IMR-90 (cell line): ENCODE measurements at places on chromosomes 3 and 15. TPM values are rescaled to one million over a fixed set of nuclear protein-coding genes. Genes with fewer than 3 reads are reported as not detected.

DNA sequence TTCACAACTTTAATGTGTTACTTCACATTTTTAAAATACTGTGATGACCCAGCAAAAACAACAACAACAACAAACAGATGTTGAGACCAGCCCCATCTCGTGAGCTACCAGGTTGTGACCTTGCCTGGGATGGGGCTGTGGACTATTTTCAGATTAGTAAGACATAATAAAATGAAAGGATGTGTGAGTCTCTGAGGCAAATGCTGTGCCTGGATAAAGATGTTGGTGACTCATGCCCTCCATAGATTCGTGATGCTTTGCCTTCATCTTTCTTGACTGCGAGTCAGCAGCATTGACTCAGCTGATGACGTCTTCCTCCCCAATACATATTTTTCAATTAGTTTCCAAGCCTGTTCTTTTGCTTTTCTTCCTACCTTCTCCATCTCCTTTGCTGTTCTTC is 453.0 kb upstream of the CFAP20DC start:
- no peak overlapping the region for H3K27ac ChIP-seq
- H3K36me3 ChIP-seq: no peaks in the 10 kb centered on the region
- no peaks in the 10 kb centered on the region for H3K4me1 ChIP-seq
- no peak overlapping the region for H3K4me3 ChIP-seq

CLRN1 gene
- total RNA-seq: not detected in 2 replicates

DNA sequence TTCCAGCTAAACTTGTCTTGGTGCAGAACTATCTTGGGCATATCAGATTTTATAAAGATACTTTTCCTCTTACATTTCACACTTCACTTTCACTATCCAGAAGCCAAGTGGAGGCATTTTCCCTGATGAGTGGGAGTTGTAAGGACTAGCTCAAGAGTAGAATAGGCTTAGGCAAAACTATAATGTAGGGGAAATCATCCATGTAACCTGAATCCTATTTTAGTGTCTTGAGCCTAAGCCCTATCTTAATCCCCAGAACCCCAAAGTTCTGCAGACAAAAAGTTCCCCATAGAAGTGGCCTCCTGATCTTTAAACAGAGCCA is 42.2 kb upstream of the CD47 start:
- peak overlapping the region; percentile 75; the same call in 1 of the 2 replicates for H3K27ac ChIP-seq
- H3K4me1 ChIP-seq: peaks cover 26% of the 10 kb centered on the region
- no peaks in the 10 kb centered on the region for H3K27me3 ChIP-seq

DNA sequence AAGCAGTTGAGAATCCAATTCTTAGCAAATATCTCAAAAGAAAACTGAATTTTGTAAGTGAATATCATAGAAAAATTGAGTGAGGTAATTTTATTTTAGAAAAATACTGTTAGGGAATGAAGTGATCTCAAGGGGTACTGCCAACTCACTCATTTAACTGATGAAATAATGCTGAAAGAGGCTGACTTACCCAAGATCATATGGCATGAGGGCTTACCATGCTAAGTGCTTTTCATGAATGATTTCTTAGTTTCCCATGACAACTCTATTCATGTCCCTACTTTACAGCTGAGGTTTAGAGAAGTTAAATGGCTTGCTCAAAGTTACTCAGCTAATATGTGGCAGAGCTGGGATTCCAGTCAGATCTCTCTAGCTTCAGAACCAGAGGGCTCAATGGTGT is 30.6 kb downstream of the CCDC14 start:
- no peak for DNase-seq
- no peak overlapping the region for H3K4me3 ChIP-seq
- H3K27me3 ChIP-seq: no peaks in the 10 kb centered on the region

DNA sequence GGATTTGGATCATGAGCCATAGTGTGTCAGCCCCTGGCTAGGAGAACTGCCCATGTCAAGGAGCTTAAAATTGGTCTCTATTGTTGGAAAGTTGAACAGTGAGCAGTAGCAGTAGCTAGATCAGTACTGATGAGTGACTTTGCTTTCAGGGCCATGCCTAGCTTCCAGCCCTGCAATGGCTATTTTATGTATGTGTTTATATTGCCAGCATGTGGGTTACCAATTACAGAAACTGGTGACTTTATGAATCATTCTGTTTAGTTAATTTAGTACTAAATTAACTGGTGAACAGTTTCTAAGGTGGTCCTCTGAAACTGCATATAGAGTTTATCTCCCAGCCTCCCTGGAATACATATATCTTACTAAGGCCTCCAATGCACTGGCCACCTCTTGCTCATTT is 908.1 kb upstream of the ALCAM start:
- no peaks in the 10 kb centered on the region for H3K4me1 ChIP-seq
- no peak for DNase-seq
- H3K36me3 ChIP-seq: no peaks in the 10 kb centered on the region
- H3K27ac ChIP-seq: no peak overlapping the region

GPR62 gene
- total RNA-seq: under 0.01 TPM in 1 of 2 replicates, not detected in the other

CELSR3 gene
- total RNA-seq: 0.18 and 0.28 TPM in 2 replicates

SEMA3B gene
- 3.9 and 4.3 TPM in 2 replicates for total RNA-seq

DNA sequence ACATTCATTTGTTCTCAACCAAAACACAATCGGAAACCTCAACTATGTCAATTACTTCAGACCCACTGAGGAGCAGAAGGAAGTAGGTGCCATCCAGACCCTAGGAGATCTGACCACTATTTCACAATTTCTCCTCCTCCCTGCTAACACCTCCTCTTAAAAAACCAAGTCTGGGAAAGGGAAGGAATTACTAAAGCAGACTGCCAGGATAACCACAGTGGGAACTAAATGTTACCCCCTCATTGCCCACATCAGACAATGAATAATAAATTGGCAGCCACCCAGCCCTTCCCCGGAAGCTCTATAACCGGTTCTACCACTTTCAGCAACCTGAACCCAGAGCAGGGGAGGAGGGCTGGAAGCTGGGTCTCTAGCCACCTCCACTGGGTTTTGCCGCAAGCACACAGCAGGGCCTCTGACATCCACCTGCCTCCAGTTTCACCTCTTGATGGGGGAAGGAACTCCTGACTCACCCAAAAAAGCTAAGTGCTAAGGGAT is 17.6 kb downstream of the C15orf62 start:
- DNase-seq: peak; percentile 62
- no peaks in the 10 kb centered on the region for H3K27me3 ChIP-seq
- no peak overlapping the region for H3K4me3 ChIP-seq

DNA sequence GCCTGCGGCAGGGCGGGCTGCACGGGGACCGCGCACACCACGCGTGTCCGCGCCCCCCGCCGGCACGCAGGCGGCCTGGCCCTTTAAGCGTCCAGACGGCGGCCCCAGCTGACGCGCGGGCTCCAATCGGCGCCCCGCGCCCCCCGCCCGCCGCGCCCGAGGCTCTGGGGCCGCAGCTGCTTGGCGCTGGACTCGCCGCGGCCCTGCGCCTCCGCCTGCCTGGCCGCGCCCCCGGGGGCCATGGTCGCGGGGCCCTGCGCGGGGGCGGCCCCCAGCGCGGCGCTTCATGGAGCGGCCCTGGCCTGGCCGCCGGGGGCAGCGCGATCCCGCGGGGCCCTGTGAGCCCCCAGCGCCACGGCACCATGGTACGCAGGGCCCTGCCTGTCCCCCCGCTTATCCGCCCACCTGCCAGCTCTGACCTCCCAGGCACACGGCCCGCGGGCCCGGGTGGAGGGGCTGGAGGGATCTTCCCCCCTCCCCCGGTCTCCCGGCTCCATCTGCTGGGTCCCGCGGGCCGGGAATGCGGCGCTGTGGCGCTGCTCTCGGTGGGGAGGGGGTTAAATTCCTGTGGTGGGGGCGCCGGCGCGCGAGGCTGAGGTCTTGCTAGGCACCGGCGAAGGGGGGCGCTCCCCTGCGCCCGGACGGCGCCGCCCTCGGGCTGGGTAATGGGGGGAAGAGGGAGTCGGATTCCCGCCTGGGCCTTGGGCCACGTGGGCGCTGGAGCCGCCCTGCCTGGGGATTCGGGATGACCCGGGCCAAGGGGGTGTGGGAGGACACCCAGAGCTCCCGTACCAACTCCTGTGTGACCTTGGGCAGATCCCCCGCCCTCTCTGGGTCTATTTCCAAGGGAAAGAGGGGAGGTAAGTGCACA is 1.1 kb downstream of the ZBTB47 start:
- DNase-seq: peak; percentile 44
- no peaks in the 10 kb centered on the region for H3K27me3 ChIP-seq
- peak overlapping the region; percentile 70 for H3K4me3 ChIP-seq

GOLGA6B gene
- total RNA-seq: not detected in 2 replicates

GRCh38 chr15:74155766-74156417 is 17.6 kb upstream of the ISLR start:
- DNase-seq: no peak
- H3K27me3 ChIP-seq: peaks cover 55% of the 10 kb centered on the region
- peaks cover 2% of the 10 kb centered on the region; the same call in 1 of the 2 replicates for H3K4me1 ChIP-seq
- H3K27ac ChIP-seq: no peak overlapping the region
- H3K4me3 ChIP-seq: no peak overlapping the region
- no peaks in the 10 kb centered on the region for H3K36me3 ChIP-seq

DNA sequence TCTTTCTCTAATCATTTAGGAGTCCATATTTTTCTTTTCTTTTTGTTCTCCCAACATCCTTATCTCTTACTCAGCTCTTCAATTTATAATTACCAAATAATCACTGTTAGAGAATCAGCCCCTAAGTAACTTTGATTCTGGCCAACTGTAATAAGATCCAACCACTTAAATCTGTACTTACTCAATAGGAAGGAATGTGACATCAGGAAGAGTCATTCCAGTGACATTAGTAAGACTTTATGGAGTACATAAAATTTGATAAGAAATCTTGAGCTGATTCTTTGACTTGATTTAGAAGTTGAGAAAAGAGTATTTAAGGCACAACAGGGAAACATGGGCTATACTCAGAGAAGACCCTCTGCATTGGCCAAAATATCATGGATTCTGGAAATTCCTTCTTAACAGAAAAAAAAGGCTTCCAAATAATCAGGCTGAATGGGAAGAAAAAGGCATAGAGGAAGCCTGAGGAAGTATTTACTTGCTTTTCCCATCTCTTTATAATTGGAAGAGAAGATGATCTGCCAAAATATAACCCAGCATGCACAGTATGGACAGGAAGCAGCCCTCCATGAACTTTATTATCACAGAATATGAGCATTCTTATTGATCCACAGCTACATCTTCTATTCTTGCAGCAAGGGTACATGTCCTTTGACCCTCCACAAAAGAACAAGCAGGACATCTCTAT is 289.7 kb upstream of the TPRG1 start:
- H3K36me3 ChIP-seq: peaks cover 14% of the 10 kb centered on the region
- DNase-seq: peak; percentile 95
- H3K4me1 ChIP-seq: peaks cover 3% of the 10 kb centered on the region; the same call in 1 of the 2 replicates
- H3K4me3 ChIP-seq: no peak overlapping the region

DNA sequence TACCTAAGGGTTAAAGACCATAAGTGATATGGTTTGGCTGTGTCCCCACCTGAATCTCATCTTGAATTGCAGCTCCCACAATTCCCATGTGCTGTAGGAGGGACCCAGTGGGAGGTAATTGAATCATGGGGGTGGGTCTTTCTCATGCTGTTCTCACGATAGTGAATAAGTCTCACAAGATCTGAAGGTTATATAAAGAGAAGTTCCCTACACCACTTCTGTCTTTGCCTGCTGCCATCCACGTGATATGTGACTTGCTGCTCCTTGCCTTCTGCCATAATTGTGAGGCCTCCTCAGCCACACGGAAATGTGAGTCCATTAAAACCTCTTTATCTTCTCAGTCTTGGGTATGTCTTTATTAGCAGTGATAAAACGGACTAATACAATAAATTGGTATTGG is 75.0 kb upstream of the CADPS start:
- no peak for DNase-seq
- H3K36me3 ChIP-seq: no peaks in the 10 kb centered on the region
- H3K27ac ChIP-seq: no peak overlapping the region
- H3K27me3 ChIP-seq: no peaks in the 10 kb centered on the region

SLC2A2 gene
- total RNA-seq: not detected in 2 replicates

DNA sequence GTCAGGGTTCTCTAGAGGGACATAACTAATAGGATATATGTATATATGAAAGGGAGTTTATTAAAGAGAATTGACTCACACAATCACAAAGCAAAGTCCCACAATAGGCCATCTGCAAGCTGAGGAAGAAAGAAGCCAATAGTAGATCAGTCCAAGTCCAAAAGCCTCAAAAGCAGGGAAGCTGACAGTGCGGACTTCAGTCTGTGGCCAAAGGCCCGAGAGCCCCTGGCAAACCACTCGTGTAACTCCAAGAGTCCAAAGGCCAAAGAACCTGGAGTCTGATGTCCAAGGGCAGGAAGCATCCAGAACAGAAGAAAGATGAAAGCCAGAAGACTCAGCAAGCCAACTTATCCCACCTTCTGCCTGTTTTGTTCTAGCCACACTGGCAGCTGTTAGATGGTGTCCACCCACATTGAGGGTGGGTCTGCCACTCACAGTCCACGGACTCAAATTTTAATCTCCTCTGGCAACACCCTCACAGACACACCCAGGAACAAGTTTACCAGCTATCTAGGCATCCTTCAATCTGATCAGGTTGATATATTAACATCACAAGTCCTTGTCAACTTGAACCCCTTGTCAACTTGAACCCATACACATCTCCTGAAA is 54.2 kb upstream of the ACAD9 start:
- no peak for DNase-seq
- no peak overlapping the region for H3K27ac ChIP-seq

- H3K4me3 ChIP-seq: no peak overlapping the region
- H3K4me1 ChIP-seq: peaks cover 15% of the 10 kb centered on the region
- DNase-seq: no peak
- H3K27ac ChIP-seq: no peak overlapping the region
- H3K27me3 ChIP-seq: no peaks in the 10 kb centered on the region
- no peaks in the 10 kb centered on the region for H3K36me3 ChIP-seq
Observed at GRCh38 chr15:57054204-57054750, 135.8 kb downstream of the TCF12 start.

PML gene
- 8.8 and 10.3 TPM in 2 replicates for total RNA-seq

P2RY13 gene
- total RNA-seq: not detected in 2 replicates

RBP2 gene
- not detected in 2 replicates for total RNA-seq

DNA sequence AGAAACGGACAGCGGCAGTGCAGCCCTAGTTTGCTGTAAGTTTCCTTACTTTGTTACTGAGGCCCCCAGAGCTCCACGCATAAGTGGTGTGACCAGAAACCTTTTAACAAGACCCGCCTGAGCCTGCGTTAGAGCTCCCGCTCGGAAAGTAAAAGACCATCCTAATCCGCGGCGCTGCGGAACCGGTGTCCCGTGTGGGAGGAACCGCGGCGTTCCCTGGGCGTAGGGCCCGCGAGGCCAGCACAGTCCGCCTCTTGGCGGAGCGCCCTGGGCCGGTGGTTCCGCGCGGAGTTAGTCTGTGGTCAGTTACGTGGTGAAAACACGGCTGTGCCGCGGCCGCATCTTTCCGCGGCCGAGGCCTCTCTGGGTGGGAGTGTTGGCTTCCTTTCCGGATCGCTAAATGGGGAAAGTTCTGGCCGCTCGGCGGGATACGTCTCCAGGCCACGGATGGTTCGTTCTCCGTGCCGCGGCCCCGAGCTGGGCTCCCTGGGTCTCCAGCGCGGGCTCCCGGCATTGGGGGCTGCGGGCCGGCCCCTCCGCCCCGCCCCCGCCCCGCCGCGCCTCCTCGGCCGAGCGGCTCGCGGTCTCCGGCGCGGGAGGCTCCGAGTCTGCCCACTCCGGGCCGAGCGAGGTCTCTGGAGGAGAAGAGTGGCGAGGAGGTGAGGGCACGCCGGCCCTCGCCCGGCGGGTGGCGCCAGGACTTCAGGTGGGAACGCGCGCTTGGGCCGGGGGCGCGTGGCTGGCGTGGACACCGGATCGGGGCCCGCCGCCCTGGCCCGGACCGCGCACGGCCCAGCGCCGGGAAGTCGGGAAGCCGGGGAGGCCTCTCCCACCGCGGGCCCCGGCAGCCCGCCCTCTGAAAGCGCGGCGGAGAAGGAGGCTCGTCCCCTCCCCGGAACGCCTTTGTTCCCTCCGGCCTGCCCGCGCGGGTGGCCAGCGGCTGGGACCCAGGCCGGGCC is 754 bp downstream of the B3GNT5 start:
- no peaks in the 10 kb centered on the region for H3K4me1 ChIP-seq
- peak; percentile 41 for DNase-seq
- peaks cover 36% of the 10 kb centered on the region for H3K27me3 ChIP-seq
